Midbrain (tissue), 1 donor: ENCODE measurements at places on chromosomes 3 and 15.

- DNase-seq, result no peak
Observed at GRCh38 chr3:30666572-30667279, 60.3 kb downstream of the TGFBR2 start.

GRCh38 chr15:40430271-40430805, 10.4 kb upstream of the BAHD1 start:
- no peak for DNase-seq

- no peak for DNase-seq
Observed at GRCh38 chr15:99932676-99933402, 199.6 kb upstream of the LYSMD4 start.

DNA sequence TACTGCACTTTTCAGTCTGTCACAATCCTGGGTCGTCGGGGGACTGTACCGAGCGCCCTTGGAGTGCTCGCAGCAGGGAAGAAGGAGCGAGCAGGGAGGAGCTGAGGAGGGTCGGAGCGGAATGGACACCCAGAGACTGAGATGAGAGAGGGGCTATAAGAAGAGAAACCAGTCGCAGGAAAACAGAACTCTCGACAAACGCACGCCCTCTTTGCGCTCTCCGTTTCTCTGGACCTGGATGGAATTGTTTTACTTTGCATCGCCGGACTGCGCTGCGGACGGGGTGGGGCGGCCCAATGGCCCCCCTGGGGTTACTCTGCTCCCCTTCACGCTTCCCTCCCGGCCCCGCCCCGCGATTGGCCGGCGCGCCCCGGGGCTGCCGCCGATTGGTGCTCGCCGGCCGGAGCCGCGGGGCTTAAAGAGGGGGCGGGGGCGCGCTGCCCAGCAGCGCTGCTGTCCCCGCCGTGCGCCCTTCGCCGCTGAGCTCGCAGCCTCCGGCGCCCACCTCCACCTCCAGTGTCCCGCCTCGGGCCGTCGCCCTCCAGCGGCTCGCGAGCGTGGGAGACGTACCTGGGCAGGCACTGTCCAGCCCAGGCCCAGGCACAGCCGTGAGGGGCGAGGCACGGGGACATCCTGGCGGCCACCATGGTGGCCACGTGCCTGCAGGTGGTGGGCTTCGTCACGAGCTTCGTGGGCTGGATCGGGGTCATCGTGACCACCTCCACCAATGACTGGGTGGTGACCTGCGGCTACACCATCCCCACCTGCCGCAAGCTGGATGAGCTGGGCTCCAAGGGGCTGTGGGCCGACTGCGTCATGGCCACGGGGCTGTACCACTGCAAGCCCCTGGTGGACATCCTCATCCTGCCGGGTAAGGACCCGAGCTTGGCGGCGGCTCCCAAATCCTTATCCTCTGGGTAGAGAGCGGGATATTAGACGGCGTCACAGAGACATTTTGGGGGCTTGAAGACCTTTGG, at the start of gene CLDN11:
TSS of gene CLDN11 (plus strand) at position 447 of the 977 bp plus-strand sequence. CDS start at position 646, 199 bp downstream.
- peak; percentile 91 for DNase-seq

GRCh38 chr3:111084911-111085310, 13.3 kb downstream of the NECTIN3 start:
- no peak for DNase-seq
